ENCODE measurements at places on chromosomes 12 and 14.

- DNase-seq: no peak
Measured at GRCh38 chr14:31205681-31206535, 1.7 kb downstream of the HECTD1 start.

DNA sequence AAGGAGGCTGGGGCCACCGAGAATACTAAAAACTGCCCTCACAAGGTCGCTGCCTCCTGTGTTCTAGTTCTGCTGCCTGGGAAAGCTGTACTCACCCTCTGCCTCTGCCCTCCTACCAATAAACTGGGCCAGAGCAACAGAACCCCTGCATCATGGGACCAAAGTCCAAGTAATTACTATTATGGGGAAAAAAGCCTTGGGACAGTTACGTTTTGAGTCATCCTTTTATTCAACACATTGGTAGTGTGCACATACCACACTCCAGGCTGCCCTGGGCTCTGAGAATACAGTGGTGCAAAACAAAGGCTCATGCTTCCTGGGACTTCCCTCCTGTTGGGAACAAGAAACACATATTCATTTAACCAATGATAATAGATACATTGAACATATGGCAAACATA is 49.0 kb downstream of the CACNA1C start:
- DNase-seq: no peak

DNA sequence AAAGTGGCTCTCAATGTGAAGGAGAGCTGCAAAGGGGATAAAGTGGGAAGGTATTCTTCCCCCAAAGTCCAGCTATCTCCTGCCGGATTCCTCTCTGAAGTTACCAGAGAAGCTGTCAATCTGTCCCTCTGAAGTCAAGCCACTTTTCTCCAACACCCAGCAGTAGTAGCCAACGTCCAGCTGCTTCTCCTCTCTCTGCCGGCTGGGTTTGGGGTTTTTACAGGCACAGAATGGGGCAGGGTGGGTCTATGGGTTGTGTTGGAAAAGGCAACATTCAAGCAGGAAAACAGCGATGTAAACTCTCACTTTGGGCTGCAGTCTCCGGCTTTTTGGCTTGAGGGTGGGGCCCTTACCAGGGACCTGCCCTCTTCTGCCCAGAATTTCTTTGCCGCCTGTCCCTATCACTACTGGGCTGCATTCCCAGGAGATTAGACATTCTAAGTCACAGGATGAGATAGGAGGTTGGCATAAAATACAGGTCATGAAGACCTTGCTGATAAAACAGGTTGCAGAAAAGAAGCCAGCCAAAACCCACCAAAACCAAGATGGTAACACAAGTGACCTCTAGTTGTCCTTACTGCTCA is 16.3 kb downstream of the CAPZA3 start:
- DNase-seq: no peak

DNA sequence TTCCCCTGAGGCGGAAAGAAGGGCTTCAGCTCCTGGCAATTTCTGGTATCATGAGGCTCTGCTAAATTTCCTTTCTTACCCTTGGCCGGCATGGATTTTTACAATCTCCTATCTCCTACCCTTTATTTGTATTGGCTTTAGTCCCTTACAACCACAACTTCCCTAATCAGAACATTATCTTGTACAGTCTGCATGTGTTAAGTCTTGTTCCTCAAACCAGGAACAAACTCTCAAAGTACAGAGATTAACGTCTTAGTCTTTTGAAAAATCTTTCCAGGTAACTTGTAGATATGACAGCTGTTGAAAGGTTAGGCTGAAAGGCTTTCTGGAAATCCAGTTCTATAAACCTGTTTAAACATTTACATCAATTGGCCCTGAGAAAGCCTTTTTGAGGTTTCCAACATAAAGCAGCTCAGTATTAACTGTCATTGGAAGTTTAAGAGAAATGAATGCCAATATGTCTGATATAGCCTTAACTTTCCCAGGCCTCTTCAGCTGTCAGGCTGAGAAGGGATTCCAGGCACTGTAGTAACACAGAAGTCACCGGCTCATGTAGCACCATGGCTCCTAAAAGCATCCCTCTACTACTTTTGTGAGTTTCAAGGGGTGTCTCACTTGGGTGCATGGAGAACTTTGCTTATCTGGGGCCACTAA is 360.5 kb downstream of the FUT8 start:
- peak; percentile 31 for DNase-seq

GRCh38 chr14:52876311-52876710 is 74.5 kb downstream of the FERMT2 start:
- DNase-seq: no peak

DNA sequence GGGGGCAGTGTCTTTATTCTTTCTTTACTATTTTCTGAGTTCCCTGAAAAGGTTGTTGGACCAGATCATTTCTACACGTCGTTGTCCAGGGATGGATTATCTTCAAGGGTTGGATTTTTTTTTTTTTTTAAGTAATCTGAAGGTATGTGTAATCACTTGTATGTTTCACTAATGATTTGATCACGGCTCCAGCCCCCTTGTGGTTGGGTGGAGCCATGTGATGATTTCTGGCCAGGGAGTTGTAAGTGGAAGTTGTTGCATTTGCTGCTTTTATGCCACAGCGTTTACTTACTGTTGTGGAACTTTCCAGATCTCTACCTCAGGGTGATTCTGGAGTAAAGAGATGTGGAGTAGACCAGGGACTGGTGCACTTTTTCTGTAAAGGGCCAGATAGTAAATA is 390.3 kb downstream of the AACS start:
- no peak for DNase-seq

GRCh38 chr12:121144416-121144914 is 11.8 kb downstream of the P2RX7 start:
- DNase-seq: no peak

GRCh38 chr14:22497144-22497423 is 91.9 kb downstream of the DAD1 start:
- no peak for DNase-seq

DNA sequence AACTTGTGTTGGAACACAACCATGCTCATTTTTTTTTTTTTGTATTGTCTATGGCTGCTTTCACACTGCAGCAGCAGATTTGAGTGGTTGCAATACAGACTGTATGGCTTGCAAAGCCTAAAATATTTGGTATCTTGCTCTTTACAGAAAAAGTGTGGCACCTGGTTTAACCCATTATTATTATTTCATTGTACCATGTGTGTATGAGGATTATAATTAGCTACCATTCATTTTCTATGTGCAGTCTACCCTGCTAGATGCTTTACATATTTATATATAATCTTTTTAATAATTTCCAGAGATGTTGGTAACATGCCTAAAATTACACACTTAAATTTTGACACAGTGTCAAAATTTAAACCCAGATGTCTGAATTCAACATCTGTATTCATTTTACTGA is 37.7 kb downstream of the SPATS2 start:
- DNase-seq: no peak

GRCh38 chr14:72683787-72684186 is 210.1 kb downstream of the DPF3 start:
- no peak for DNase-seq

DNA sequence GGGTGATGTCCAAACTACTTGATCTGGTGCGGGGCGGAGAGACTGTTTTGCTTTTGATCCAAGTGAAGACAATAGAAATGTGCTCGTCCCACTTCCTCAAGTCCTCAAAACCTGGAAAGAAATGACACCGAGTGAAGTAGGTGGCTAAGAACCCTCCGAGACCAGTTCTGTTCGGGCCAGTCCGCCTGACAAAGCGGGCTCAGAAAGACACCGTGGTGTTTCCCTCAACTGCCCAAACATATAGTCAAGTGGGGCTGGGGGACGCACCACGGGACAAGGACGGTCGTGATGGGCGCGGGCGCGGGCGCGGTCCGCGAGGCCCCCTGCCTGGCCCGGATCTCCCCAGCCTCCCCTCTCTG is 1.6 kb downstream of the PHLDA1 start:
- no peak for DNase-seq

DNA sequence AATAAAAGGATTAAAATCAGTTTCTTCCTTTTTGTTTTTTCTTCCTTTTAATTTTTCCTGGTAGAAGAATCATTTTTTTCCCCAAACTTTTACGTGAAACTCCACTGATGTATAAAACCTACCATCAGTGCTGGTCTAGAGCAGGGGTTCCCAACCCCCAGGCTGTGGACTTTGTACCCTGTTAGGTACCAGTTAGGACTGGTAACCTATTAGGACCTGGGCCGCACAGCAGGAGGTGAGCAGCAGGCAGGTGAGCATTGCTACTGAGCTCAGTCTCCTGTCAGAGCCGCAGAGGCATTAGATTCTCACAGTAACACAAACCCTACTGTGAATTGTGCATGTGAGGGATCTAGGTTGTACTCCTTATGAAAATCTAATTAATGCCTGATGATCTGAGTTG is 10.1 kb downstream of the SMCO2 start:
- DNase-seq: no peak

DNA sequence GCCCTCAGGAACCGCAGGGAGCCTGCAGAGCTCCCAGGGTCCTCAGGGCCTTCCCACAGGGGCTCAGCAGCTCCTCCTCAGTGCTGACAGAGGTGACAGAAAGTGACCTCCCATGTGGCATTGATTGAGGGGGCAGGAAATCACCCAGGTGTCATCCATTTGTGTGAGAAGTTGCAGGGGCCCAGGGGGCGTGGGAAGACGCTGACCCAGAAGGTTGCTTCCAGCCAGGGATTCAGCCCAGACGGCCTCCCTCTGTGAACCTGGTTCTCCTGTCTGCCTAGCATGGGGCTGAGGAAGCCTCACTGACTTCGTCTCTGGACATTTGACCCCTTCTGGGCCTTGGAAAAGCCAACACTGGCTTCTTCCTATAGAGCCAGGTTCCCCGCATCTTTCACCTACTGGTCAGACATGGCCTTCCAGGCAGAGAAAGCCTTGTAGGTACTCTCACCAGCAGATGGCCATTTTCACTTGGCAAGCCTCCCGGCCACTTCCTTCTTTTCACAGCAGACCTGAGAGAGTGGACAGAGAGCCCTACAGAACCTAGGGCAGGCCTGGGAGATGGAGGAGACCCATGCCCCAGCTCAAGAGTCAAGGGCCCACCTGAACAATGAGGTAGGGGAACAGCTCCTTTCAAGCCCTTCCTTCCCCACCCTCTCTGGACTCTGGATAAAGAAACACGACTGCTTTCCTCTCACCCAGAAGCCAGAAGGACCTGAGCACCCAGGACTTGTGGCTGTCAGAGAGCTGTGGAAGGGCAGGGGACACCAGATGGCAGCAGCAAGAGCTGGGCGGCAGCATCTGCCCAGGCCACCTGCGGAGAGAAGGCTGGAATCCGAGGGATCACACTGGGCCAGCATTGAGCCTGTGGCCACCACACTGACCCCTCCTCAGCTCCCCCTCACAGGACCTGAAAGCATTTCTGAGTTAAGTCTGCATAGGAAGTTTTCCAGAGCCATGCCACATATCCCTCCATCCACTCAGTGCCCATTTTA is 377.8 kb downstream of the DPF3 start:
- no peak for DNase-seq

DNA sequence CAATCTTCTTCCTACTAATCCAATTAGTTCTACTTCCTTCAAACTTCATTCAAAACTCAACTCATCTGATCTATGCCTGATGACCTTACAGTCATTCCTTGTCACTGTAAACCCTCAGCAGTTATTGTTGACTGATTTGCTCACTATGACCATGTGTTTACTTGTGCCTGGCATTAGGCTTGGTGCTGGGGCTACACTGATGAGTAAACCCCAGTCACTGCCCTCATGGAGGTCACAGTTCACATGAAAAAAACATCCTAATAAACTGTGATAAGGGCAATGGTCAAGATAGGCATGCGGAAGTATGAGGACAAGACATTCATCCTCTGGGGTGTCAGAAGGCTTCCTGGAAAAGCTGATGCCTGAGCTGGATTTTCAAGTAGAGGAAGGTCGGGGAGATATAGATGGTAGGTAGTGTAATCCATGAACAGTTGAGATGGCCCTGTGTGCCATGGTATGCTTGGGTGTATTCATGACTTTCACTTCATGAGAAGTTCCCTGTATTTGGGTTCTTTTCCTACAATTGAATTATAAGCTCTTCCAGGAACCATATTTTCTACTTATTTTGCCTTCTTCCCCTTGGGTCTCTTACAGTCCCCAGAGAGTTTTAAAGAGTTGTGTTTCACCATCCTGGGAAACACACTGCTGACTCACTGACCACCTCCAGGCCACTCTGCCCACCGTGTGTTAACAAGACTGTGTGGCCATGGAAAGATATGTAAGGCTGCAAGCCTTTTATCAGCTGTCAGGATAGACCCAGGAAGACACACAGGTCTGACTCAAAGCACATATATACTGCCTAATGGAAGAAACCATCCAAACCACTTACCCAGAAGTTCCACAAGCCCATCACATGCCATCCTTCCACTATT is 38.7 kb upstream of the DUSP6 start:
- peak; percentile 73 for DNase-seq

DNA sequence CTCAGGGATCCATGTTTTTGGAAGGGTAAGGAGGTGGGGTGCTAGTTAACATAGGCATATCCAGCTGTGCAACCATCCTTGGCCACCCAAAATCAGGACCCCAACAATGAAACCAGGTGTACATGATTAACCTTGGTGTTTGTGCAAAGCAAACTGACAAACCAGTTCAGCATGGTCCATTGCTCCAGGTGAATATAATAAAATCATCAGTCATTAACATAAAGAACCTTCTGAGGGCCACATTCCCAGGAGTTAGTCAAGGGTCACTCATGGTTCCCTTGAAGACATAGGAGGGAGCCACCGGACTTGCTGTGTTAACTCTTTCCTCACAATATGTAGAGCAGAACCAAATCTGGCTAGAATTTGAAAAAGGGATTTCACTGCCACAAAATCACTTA is 17.8 kb downstream of the SLC38A2 start:
- DNase-seq: no peak

All from GF-D8 (cell line).